ENCODE measurements at places on chromosomes 4 and X.
A peak's percentile ranks its signal among the peaks of the same experiment; 100 is the strongest.

DNA sequence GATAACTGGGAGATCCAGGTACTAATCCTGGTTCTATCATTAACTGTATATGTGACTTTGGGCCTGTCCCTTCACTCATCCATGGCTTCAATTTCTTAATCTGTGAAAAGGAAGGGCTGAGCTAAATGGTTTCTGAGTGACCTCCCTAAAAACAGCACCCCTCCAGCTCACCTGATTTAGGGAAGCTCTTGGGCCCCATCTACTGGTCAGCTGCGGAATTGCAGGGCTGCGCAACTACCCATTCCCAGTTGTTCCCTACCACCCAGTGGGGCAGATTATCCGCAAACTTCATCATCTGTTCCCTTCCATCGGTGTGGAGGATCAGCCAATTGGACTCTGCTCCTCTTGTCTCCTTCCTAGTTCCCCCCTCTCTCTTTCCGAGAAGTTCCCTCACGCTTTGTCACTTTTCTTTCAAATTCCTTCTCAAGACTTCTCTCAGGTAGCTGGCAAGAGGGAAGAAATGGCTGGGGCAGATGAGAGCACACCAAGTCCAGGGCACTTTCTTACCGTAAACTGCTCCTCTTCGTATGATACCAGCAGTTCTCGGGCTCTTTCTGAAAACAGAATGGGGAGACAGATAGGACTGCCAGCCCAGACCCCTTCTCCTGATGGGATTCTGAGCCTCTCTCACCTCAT lies 5.8 kb downstream of the LAS1L start:
- no peak for DNase-seq

DNA sequence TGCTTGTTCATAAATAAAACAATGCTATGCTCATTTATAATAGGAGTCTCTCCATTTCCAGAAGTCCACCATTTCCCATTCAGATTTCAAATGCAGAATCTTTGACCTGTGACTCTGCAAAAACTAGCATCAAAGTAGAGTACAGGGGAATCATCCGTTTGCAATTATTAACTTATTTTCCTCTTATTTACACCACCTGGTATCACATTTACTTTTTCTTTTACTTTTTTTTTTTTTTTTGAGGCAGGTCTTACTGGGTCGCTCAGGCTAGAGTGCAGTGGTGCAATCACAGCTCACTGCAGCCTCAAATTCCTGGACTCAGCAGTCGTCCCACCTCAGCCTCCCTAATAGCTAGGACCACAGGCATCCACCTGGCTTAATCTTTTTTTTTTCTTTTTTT lies 37.6 kb downstream of the RBM47 start:
- DNase-seq, result no peak

DNA sequence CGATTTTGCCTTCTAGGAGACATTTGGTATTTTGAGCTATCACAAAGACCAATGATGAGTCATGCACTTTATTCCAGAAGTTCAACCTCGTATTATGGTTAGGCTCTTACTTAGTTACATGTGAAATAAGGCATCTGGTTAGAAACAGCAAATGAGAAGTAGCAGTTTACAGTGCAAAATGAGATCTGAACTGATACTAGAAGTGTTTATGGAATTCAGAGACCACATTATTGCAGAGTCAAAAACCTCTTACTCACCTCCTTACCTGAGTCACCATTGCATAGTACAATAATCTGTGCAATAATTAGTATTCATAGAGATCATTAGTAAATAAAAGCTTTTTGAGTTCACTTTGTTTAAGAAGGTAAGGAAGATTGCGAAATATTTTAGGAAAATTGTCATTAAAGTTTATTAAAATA lies 38.7 kb downstream of the SEC24B start:
- DNase-seq, result no peak

DNA sequence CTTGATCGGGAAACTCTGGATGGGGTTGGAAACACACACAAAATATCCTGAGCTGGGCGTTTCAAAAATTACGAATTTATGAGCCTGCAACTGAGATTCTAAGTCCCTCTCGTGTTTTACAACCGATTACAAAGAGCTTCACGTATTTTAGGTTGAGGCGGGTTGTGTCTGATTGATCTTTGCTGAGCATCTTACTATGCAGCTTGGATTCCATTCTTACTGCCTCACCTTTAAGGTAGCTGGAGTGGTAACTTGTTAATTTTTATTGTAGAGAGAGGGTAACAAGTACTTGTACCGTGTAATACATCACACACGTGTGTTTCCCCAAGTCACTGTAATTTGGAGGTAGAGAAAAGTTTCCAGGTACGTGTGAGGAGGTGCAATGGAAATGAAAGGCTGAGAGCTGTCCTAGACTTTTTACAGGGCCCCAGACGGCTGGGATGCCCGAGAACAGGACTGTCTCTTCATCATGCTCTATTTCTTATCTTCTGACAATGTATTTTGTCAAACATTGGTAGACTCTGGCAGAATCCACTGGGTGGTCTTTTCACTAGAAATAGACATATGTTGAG lies 97.8 kb upstream of the TENM3 start:
- no peak for DNase-seq

- no peak for DNase-seq
These were observed 3.3 kb downstream of the NLGN4X start for GRCh38 chrX:6225288-6225910.

DNA sequence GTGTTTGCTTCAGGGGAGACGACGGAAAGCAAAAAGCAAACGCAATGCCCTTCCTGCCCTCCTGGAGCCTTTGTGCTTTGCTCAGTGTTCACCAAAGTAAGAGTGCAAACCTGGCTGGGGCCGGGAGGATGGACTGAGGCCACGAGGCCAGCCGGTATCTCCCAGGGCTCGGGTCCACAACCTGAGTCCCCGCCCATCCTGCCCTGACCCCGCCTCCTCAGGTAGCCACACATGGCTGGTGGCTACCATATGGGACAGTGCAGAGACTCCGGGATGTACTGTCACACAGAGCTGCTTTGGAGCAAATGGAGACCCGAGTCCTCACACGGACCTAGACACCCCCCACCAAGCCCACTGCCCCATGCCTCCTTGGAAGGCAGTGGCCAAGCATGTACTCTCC lies 4.8 kb downstream of the ATP2B3 start:
- no peak for DNase-seq

GRCh38 chrX:27522500-27522899 lies 59.4 kb upstream of the PPP4R3C start:
- DNase-seq, result no peak

GRCh38 chr4:53697016-53697685 lies 105.9 kb upstream of the LNX1 start:
- no peak for DNase-seq

DNA sequence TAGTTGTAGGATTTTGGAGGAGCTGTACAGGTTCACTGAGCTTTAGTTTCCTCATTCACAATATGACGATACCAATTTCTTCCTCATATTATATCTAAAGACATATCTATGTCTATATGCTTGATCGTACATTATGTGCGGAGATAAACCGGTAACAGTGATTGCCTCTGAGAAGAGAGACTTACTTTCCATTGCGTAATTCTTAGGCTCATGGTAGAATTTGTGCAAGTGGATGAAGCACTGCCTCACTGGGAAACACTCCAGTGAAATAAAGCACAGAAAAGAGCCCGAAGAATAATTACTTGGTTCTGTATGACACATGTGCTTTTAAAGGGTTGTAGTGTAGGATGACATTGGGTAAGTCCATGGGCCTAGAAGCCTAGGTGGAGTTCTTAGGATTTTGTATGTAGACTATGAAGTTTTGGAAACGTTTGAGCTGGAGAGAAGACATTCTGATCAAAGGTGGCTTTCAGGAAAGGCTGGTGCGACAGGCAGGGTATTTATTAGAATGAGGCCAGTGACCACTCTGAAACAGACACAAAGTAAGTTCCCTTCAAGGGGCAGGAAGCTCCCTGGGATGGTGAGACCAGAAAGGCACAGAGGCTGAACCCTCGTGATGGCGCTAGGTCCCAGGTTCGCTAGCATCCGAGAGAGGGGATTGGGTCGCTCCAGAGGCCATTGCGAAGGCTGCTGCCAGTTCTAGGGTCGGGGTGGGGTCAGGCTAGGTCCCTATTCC lies 649 bp upstream of the VBP1 start:
- DNase-seq, result peak; percentile 8

DNA sequence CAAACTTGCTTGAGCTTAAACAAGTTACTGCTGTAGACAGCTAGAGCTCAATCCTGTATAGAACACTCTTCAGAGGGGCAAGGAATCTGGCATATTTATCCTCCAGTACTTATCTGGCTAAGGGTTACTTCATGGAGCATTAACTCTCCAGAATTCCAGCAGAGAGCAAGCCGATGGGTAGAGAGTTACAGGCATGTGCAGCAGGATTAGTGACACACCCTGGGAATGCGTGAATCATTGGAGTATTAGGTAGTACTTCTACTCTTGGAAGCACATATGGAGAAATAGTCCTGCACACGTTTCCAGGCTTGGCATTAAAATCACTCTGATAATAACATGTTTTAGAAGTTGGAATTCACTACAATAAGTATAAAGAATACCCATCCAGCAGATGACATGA lies 35.4 kb downstream of the GRXCR1 start:
- no peak for DNase-seq

DNA sequence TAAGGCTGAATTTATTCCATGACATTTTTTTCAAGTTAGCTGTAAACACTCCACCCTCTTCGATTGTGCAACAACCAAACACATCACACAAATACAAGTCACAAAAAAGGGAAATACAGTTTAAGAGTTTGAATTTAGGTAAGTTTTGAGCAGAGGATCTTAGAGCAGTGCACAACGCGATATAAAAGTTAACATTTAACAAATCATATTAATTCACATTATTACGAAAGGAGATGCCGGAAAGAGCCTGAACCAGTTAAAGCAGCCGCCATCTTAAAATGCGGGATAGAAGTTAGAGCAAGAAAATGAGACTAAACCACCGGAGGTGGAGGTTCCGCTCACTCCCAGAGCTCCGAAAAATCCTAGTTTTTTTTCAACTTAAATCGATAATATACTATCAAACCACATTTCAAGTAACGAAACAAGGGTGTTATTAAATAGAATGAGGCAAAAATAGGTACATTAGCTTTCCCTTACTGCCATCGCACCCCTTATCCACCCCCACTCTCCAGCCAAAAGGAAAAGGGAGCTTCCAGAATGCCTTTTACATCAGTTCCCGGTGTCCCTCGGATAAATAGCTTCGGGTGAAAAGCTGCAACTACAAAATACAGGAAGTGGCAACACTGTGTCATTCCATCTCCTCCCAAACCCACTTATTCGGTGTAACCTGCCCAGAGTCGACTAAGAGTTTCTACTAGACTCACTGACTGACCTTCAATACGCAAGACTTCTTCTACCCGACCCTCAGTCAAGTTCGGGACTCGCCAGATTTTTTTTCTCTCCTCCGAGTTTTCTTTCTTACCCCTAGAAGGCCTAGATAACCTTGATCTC lies 1.9 kb downstream of the UBE2D3 start:
- no peak for DNase-seq

- no peak for DNase-seq
These were observed 132.3 kb downstream of the PDLIM5 start for GRCh38 chr4:94583914-94584641.

GRCh38 chr4:80385397-80386280 lies 50.1 kb downstream of the CFAP299 start:
- DNase-seq, result no peak

DNA sequence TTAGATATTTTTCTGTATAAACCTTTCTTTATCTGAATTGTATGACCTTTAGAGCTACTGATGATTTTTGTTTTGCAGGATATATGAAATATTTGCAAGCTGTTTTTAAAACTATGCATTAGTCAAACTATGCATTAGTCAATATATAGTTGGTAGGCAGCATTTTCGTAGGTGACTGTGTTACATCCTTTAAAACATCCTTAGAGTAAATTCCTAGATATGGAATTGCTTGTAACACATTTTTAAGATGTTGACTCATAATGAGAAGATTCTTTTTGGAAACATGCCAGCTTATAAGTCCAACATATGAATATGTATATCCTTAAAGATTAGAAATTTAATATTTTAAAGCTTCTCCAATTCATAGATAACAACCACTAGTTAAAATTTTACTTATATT lies 1768.5 kb downstream of the PCDH7 start:
- DNase-seq, result no peak

DNA sequence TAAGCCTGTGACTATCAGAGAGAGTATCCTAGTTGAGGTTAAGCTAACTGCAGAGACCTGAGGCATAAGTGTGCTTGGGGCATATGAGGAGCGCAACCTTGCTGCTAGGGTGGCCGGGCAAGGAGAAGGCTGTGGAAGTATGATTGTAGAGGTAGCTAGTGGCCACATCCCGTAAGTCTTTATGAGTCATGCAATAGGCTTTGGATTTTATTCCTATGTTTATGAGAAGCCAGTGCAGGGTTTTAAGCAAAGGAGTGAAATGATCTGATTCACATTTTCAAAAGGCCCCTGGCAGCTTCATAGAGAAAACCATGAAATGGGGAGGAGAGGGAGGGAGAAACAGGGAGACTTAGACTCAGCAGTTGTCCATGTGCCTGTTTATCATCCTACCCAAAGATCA lies 92.1 kb upstream of the WDFY3 start:
- no peak for DNase-seq

- DNase-seq, result no peak
These were observed 8.1 kb upstream of the FGFR3 start for GRCh38 chr4:1784789-1785591.

DNA sequence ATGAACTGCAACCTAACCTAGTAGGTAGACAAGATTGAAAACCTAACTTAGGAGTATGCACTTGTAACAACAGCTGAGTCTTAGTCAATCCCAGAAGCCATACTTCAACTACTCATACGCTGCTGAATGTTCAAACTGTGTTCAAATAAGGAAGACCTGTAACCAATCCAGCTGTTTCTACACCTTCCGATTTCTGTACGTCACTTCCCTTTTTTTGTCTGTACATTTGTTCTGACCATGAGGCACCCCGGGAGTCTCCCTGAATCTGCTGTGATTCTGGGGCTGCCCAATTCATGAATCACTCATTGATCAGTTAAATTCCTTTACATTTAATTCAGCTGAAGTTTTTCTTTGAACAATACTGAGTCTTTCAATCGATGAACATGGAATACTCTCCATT lies 89.5 kb downstream of the BMP3 start:
- DNase-seq, result no peak

GRCh38 chrX:138128027-138128671 lies 562.2 kb downstream of the ZIC3 start:
- peak; percentile 1 for DNase-seq

GRCh38 chr4:124079174-124079780 lies 633.3 kb downstream of the ANKRD50 start:
- DNase-seq, result no peak

DNA sequence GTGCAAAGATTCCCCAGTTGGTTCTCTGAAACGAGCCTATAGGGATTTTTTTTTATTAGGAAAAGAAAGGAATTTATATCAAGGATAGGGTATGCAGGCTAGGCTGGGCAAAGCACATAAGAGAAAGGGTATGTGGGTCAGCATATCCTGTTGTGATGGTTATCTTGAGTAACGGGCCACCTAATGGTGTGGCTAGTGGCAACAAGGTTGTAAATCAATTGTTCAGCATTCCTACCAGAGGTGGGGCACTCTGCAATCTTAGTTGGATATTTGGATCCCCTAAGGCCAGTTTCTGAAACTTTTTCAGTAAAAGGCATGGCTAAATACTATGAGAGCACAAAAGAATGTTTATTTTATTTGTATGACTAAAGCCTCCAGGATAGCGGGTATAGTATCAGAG lies 42.7 kb downstream of the DCAF12L1 start:
- no peak for DNase-seq

GRCh38 chrX:133985967-133986683 lies 731 bp upstream of the GPC3 start:
- no peak for DNase-seq

- no peak for DNase-seq
These were observed 118.3 kb downstream of the RELL1 start for GRCh38 chr4:37567836-37568235.

GRCh38 chrX:1202251-1202650 lies 10.2 kb downstream of the CRLF2 start:
- no peak for DNase-seq

GRCh38 chr4:101393256-101393655 lies 45.9 kb upstream of the PPP3CA start:
- no peak for DNase-seq

Data from SHP77 treated with DMSO at 0.1 percent for 48 hours (cell line).